ENCODE measurements at places on chromosomes 16 and 17. TPM values are rescaled to one million over a fixed set of nuclear protein-coding genes. Genes with fewer than 3 reads are reported as not detected.

DNA sequence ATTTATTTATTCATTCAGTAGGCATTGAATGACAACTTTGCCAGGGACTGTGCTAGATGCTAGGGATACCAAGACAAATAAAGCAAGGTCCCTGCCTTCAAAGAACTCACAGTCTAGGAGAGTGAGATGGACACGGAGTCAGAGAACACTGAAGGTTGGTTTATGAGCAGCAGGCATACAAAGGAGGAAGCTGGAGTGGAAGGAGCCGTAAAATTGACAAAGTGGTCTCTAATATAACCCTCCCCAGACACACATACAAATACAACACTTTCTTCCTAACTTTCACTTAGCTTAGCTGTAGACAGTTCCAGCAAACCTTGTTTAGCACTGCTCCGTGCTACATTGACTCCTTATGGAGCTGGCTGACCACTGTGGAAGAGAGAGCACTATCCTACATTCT, 229.7 kb downstream of the IRX3 start:
- DNase-seq: no peak

- DNase-seq: no peak
Measured at GRCh38 chr17:77072670-77073069, 68.1 kb upstream of the SEC14L1 start.

GRCh38 chr17:5373112-5373511, 46.4 kb downstream of the NUP88 start:
- no peak for DNase-seq

- DNase-seq: no peak
Measured at GRCh38 chr17:48322060-48322459, 108.0 kb downstream of the SKAP1 start.

- peak; percentile 23 for DNase-seq
Measured at GRCh38 chr17:40615068-40615840, 32.4 kb downstream of the SMARCE1 start.

GRCh38 chr17:38877130-38877851, 7.4 kb downstream of the LASP1 start:
- no peak for DNase-seq

- no peak for DNase-seq
Measured at GRCh38 chr16:4746991-4747574, 12.7 kb downstream of the DNAAF8 start.

DNA sequence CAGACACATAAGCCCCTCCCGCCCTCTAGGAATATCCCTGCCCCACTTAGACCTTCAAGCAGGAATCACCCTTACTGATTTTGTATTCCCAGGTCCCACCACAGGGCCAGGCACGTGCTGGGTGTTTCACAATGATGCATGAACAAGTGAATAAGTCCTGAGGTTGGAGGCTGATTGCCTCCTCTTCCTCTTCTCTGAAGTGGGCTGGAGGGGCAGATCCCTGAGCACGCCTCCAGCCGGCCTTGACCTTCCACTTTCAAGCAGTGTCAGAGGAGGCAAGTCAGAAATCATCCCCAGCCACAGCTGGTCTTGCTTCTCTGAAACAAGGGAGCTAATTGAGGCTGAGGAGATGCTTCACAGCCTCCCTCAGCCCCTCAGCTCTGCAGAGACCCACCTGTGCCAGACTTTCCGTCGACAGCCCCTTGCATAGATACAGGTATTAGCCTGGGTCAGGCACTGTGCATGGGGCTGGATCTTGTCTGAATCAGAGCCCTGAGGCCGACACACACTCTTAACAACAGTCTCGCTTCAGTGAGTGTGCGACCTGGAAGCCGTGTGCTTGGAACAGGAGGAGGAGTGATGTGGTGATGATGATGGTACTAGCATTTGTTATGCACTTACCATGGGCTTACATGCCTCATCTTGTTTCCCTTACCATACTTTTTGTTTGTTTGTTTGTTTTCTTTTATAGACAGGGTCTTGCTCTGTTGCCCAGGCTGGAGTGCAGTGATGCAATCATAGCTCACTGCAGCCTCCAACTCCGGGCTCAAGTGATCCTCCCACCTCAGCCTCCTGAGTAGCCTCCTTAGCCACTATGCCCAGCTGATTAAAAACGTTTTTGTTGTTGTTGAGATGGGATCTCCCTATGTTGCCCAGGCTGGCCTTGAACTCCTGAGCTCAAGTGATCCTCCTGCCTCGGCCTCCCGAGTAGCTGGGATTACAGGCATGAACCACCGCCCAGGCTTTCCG, 15.0 kb downstream of the MRM1 start:
- no peak for DNase-seq

- no peak for DNase-seq
Measured at GRCh38 chr17:19003543-19004420, 782 bp downstream of the FAM83G start.

- DNase-seq: peak; percentile 49
Measured at GRCh38 chr17:80859002-80859941, 132.4 kb upstream of the CHMP6 start.

- DNase-seq: no peak
Measured at GRCh38 chr17:81307636-81308560, 12.8 kb upstream of the SLC38A10 start.

GRCh38 chr16:31147574-31147973, 2.3 kb downstream of the PRSS36 start:
- DNase-seq: no peak

DNA sequence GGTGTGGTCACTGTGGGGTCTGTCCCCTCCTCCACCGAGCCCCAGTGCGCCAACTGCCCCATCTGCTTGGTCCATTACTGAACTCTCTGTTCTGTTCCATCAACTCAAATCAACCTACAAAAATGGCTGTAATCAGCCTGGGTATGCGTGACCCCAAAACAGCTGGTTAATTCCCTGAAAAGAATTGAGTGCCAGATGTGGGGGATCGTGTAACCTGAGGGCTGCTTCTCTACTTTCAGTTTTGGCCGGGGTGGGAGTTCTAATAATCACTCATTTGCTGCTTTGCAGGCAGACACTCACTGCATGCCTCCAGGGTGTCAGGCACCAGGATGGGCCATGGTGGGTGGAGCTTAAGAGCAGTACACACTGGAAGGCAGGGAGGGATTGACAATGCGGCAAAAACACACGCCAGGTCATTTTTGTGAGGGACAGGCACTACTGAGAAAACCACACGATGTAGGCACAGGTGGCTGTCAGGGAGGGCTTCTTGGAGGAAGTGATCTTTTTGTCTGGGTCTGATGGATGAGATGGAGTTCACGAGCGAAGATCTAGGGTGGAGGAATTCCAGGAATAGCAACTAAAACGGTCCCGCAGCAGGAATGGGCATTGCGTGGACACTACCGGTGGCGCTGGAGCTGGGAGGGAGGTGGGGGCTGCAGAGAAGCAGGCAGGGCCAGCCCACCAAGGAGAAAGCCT, 30.4 kb upstream of the SSTR5 start:
- no peak for DNase-seq

DNA sequence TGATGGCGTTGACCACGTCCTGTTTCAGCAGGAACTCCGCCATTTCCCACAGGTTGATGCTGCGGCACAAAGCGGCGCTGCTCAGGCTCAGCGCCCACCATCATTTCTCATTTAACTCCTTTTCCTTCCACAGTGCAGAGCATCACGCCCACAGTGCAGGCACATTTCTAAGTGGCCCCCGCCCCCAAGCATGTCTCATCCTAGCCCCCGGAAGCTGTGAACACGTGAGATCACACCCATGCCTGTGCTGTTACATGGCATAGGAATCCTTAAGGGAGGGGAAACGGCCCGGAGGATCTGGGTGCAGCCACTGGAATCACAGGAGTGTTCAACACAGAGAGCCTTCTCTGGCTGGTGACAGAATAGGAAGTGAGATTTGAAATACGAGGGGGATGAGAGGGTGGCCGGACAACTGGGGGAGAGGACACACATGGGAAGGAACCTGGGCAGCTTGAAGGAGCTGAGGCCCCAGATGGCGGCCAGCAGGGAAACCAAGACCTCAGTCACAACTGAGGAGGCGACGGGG, 4.7 kb downstream of the NAGPA start:
- no peak for DNase-seq

- DNase-seq: no peak
Measured at GRCh38 chr17:72972263-72972951, 120.1 kb downstream of the SLC39A11 start.

GRCh38 chr17:73553311-73553710, 90.9 kb downstream of the SDK2 start:
- no peak for DNase-seq

GRCh38 chr17:76261421-76262215, 3.5 kb upstream of the UBALD2 start:
- no peak for DNase-seq

DNA sequence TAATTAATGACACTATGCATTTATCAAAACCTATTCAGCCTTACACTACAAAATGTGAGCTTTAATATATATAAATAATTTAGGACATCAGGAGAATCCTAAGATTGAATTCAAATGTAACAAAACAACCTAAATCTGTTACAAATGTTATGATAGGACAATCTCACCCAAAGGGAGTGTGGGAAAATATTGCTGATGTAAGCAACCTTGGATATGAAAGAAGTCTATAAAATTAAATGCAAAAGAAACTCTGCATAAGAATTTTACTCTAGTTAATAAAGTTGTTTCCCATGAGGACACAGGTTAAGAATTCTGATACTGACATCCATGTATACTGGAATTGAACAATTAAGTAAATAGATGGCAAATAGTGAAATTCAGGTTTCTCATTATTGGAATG, 424.5 kb upstream of the MON1B start:
- no peak for DNase-seq

GRCh38 chr17:80666867-80667266, 122.2 kb downstream of the RPTOR start:
- no peak for DNase-seq

DNA sequence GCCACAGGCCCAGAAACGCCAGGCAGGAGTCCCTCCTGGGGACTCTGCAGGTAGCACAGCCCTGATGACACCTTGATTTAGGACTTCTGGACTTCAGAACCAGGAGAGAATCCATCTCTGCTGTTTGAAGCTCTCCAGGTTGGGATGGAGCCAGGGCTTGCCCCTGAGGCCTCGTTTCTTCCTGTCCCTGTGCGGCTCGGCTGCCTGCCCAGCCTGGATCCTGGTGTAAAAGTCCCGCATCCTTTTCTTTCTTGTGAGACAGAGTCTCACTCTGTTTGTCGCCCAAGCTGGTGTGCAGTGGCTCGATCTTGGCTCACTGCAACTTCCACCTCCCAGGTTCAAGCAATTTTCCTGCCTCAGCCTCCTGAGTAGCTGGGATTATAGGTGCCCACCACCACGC, 17.9 kb upstream of the CBX4 start:
- no peak for DNase-seq

GRCh38 chr17:40106760-40107521, 6.6 kb upstream of the NR1D1 start:
- DNase-seq: peak; percentile 83

- peak; percentile 50 for DNase-seq
Measured at GRCh38 chr16:28531777-28532744, 6.7 kb downstream of the NUPR1 start.

DNA sequence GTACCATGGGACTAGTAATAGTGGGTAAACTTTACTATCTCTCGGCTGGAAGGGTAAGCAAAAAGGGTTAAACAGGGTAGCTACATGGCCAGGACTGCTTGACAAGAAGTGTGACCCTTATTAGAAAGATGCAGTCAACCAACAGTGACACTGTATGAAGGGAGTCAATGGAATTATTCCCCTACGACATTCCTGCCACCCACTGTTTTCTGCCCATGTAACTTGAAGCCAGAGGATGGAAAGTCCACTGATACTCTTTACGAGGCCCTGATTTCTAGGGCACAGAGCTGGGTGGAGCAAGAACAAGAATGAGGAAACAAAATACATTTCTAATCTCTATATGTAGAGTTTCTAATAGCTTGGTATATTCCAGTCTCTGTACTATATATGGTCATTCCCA, 1102.5 kb downstream of the CDH11 start:
- DNase-seq: no peak

DNA sequence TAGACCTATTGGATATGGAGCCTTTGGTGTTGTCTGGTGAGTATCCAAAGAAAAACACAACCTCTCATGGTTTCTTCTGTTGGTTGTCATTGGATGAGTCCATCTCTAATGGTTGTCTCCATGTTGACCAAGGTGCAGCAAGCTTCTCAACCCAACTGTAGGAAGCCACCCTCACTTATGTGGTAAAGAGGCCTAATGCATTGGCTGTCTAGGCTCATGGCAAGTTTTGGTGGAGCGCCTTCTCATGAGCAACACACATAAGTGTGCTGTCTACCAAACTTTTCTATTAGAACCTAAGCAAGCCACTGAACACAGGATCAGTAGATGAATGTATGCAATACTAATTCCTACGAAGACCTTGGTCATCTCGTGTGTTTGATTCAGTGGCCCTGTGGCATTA, 819 bp downstream of the NLK start:
- no peak for DNase-seq

- no peak for DNase-seq
Measured at GRCh38 chr16:72921620-72922019, 126.3 kb downstream of the ZFHX3 start.

GRCh38 chr17:19239544-19239943, 2.4 kb downstream of the EPN2 start:
- DNase-seq: no peak

- DNase-seq: peak; percentile 44
Measured at GRCh38 chr16:88561485-88562359, 8.5 kb upstream of the ZC3H18 start.

- DNase-seq: no peak
Measured at GRCh38 chr17:70098030-70098429, 23.0 kb downstream of the KCNJ16 start.

DNA sequence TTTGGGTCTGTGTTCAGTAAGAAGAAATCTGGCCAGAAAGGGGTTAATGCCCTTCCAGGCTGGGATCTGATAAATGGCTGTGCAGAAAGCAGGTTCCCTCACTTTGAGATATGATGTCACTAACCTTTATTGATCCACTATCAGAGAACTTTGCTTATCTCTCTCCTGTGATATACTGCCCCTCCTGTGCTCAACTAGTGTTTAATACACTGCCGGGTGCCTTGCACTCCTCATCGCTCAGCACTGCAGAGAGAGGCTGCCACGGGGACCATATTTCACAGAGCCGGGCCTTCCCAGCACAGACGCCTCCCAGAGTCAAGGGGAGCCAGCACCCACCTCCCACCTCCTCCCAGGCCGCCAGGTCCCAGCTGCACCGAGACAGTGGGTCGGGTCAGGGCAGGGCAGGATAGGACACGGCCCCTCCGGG, 20.2 kb downstream of the ZFHX3 start:
- no peak for DNase-seq

DNA sequence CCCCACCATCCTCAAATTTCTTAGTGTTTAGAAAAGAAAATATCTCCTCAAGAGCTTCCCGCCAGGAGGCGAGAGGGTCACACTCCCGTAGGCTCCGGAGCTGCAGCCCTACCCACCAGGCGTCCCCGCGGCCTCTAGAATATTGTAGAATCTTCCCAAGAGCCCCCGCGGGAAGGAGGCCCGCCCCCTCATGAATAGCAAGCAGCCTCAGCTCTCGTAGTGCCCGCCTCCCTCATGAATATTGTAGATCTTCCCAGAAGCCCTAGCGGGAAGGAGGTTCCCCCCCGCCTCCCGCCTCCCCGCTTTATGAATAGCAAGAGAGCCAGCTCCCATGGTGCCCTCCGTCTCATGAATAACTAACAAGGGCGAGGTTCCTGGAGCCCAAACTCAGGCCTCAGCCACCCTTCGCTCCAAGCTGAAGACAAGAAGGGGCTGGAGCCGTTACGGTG, at the start of gene FBXO47:
TSS of gene FBXO47 (minus strand) at position 114 of the 449 bp plus-strand sequence. CDS start 4,378 bp downstream, outside the sequence.
- DNase-seq: peak; percentile 88

Gene TP53TG3C
- not detected for polyA plus RNA-seq

Gene MYH13
- polyA plus RNA-seq: 0.52 TPM

Gene TMEM220
- polyA plus RNA-seq: 11.3 TPM

Gene PRAC1
- polyA plus RNA-seq: not detected

Gene ASGR1
- polyA plus RNA-seq: 1.8 TPM

Gene SYT17
- polyA plus RNA-seq: 6.0 TPM

Gene TMEM100
- polyA plus RNA-seq: 4.2 TPM

Gene WWP2
- polyA plus RNA-seq: 20.2 TPM

Gene OR1A1
- 0.06 TPM for polyA plus RNA-seq

Gene KRTAP4-9
- polyA plus RNA-seq: not detected

Gene TPSG1
- 1.5 TPM for polyA plus RNA-seq

Measured in hindlimb muscle (tissue), 1 donor.